ENCODE measurements at places on chromosomes 13 and 19.
A peak's percentile ranks its signal among the peaks of the same experiment; 100 is the strongest.

DNA sequence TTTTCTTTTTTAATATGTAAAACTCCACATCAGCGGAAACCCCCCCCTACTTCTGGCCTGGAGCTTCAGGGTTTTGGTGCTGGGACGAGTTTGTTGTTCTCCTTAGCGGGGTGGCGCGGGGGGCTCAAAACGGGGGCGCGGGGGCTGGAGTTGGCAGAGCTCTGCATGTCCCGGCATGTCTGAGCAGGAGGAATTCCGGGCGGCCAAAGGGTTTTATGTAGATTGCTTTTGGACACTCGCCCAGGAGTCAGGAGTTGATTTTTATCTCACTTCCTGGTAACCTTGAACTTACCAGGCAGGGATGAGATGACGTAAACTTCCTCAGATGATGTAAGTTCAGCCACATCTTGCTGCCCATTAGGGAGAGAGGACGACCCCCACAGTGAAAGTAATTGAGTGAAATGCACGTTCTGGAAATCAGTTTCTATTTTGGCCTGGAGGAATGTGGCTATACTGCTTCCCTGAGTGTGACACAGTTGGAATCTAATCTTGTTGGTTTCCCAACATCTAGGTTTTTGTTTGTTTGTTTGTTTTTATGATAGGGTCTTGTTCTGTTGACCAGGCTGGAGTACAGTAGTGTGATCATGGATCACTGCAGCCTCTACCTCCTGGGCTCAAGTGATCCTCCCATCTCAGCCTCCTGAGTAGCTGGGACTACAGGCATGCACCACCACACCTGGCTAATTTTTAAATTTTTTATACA, 21.0 kb upstream of the GDF15 start:
- DNase-seq: no peak

GRCh38 chr19:3983936-3984583, 1.2 kb downstream of the EEF2 start:
- DNase-seq: no peak

DNA sequence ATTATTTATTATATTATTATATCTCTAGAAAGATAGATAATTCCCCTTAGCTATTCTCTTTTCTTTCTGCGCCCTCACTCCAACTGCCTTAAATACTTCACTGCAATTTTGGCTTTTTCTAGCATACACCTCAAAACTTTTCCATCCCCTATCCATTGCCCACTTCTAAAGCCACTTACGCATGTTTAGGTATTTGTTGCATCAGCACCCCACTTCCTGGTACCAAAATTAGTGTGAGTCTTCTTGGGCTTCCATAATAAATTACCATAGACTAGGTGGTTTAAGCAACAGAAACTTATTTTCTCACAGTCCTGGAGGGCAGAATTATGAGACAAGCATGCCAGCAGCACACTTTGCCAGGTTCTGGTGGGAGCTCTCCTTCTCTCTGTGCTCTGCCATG, 209.0 kb downstream of the FGF14 start:
- DNase-seq: no peak

- no peak for DNase-seq
These were observed 22.0 kb upstream of the CD177 start for GRCh38 chr19:43331435-43332010.

DNA sequence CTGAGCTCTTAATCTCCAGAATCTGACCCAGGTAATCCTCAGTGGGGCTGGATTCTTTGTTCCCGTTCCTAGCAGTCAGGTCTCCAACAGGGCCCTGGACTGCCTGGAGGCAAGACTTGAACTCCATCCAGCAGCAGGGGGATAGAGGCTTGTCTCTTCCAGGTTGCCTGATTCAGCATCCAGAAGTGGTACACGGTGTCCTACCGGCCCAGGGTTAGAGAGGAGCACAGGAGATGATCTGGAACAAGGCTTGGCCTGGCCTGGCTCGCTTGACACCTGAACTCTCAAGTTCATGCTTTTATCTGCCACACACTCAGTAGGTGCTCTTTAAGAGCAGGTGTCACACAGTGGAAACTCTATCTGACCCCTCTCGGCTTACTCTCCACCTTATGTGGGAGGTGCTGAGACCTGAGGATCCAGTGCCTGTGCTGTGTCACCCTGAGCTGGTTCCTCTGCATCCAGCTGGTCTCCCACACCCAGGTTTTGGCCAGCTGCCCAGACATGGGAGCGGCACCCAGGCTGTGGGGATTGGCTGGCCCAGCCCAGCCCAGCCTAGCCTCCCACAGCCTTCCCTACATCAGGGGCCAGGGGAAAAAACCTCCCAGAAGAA, at the start of gene CYP4F3:
CYP4F3 (plus strand) TSS at position 604 of the 610 bp plus-strand sequence. CDS start 519 bp downstream, outside the sequence.
- DNase-seq: no peak

- no peak for DNase-seq
These were observed at the start of gene ZNF112 for GRCh38 chr19:44356383-44357111. TSS of gene ZNF112 (minus strand) at chr19:44356680. CDS start at chr19:44340539, 16,141 bp downstream.

DNA sequence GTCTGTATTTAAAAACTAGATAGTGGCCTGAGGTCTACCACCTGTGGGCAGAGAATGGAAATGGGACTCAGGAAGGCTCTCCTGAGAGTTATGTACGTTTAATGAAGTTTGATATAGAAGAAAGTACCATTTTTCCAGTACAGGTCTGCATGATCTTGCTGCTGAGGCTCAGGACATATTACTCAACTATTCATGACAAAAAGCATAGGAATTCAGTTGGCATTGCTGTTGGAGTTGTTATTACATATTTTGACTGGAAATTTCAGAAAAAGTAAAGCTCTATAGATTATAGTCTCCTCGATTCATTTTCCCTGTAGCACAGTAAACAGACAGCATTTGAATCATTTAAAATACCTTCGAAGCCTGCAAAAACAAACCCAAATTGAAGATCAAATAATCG, 469.8 kb downstream of the DCT start:
- DNase-seq: no peak

- DNase-seq: no peak
These were observed 42.0 kb downstream of the MRPL57 start for GRCh38 chr13:21218351-21219035.

DNA sequence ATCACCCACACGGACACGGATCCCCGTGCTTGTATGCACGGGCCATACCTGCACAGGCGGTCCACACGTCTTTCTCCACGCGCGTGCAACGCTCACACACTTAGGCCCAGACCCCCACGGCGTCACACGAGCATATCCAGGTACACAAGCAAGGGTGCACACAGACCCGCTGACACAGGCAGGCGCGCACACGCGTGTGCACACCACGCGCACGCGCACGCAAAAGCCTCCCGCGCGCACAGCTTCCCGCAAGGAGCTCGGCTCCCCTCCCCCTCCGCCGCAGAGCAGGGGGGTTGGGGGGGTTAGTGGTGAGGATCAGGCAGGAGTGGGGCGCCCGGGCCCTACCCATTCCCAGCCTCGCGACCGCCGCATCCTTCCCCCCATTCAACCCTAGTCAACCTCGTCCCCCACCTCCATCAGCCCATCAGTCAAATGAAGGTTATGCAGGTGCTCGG, 407 bp downstream of the RAB3A start:
- DNase-seq: no peak

DNA sequence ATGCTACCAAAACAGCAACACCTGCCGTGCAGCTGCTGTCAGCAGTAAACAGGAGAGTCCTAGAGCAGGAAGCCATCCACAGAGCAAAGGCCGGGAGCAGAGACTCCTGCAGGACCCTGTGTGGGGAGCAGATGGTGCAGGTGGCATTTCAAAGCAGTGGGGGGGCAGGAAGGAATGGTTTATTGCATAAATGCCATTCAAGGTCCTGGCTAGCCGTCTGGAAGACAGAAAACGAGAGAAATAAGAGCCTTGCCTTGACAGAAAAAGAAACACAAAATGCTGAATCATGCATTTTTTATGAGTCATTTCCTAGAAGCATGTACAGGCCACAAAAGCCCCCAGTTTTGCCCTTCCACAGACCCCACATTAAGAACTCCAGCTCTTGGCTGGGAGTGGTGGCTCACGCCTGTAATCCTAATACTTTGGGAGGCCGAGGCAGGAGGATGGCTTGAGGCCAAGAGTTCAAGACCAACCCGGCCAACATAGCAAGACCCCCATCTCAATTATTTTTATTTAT, 5.4 kb downstream of the RSPH6A start:
- no peak for DNase-seq

- no peak for DNase-seq
These were observed 3.2 kb downstream of the CRLF1 start for GRCh38 chr19:18603255-18603957.

GRCh38 chr13:48263196-48263595, 30.2 kb downstream of the ITM2B start:
- no peak for DNase-seq

- no peak for DNase-seq
These were observed 30.4 kb upstream of the FARP1 start for GRCh38 chr13:98112456-98112855.

DNA sequence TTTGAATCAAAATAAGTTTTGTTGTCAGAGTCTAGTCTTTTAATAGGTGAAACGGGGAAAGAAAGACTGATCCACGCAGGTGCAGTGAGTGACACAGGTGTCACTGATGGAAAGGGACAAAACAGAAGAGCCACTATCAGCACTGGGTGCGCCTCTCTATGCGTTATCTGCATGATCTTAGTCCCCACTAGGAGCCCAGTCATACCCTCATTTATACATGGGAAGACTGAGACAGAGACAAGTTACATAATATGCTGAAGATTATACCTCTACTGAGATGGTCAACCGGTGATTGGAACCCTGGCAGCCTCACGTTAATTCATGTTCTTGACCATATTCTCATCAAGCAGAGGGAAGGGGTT, 3.4 kb downstream of the LRCH1 start:
- no peak for DNase-seq

GRCh38 chr19:32165141-32165540, 180.3 kb upstream of the ZNF507 start:
- DNase-seq: no peak

- DNase-seq: no peak
These were observed 5.4 kb downstream of the MRPS31 start for GRCh38 chr13:40765602-40766001.

DNA sequence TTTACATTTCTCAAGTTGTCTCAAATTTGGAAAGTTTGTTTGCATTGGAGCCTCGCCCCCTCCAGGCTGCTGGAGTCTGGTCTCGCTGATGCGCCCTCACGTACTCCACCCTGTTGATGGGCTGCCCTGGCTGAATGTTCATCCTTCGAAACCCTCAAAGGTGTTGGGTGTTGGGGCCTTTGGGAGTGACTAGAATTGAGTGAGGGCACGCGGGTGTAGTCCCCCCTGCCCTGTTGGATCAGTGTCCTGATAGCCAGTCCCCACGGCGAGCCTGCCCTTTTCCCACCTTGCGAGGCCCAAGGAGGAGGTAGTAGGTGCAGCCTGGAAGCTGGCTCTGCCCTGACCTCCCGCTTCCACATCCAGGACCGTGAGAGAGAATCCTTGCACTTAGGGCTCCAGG, 14.8 kb downstream of the TFDP1 start:
- no peak for DNase-seq

GRCh38 chr13:97028441-97029299, 34.4 kb upstream of the OXGR1 start:
- peak; percentile 14 for DNase-seq

- no peak for DNase-seq
These were observed 31.1 kb downstream of the SLC7A1 start for GRCh38 chr13:29564373-29564772.

DNA sequence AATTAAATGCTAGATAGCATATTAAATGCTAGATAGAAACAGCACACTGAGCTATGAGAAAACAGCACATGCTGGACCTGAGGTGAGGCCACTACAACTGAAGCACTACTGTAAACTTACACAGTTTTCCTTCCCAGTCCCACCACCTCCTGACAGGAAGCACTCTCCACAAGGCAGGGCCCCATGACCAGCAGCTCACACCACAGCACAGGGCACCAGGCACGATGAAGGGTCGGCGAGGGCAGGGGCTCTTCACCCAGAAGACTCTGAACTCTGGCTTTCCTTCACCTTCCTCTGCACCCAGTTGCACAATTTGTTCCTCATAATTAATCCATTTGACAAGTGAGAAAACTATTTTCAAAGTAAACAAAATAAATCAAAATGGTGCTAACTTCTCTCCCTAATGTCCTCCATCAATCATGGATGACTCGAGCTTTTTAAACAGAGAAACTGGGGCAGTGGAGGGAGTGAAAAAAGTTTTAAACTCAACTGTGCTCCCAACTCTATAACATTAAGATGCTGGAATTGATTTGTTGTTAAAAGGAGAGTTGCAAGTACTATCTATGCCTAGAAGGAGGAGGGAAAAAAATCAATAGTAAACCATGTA, 568.7 kb downstream of the UQCRFS1 start:
- DNase-seq: no peak

GRCh38 chr19:29567366-29567915, 38.6 kb upstream of the POP4 start:
- DNase-seq: no peak

GRCh38 chr13:46903748-46904147, 6.9 kb upstream of the HTR2A start:
- no peak for DNase-seq

DNA sequence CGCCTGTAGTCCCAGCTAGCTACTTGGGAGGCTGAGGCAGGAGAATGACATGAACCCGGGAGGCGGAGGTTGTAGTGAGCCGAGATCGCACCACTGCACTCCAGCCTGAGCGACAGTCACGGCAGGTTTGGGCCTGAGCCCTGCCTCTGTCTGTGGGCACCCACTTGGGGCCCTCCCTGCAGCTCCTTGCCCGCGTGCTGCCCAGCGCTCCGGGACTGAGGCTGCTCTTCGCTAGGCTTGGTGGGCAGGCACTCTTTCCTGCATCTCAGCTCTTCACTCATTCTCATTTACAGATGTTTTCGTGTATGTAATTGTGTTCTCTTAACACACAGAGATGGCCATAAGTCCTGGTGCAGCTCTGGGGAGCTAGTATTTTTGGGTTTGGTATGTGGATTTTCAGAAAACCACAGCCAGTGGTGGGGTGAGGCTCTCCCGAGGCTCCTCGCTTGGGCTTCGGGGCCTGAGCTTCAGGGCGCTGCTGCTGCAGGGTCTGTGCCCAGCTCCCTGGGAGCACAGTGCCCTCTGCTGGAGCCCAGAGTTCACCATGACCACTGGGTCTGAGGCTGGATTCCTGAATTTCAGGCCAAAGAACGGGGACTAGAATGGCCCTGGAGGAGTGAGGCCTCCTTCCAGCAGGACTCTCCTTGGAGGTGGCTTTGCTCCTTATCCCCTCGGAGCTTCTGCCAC, 15.2 kb downstream of the UPF1 start:
- DNase-seq: peak; percentile 40

DNA sequence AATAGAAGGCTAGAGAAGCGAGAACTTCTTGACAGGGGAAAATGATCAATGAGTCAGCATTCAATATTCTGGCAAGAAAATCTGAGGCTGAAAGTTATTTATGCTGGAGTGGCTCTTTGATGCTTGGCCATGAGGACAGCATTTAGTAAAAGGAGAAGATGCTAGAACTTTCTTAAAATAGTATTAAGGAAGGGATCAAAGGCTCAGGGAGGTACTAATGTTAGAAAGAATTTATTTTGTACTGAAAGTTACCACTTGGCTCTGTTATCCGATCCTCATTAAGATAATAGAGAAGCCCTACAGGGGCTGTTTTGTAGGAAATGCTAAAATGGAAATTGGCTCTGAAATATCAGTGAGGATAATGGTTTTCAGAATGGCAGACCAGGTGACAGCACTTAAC, 1774.6 kb upstream of the PCDH20 start:
- no peak for DNase-seq

Measured in stimulated activated CD4-positive, alpha-beta T cell treated with anti-CD3 and anti-CD28 coated beads, Interleukin-1b, Interleukin-23, amount 100 ng/mL, for 1 hour (primary cell).